ENCODE measurements at places on chromosomes 1 and 21.

DNA sequence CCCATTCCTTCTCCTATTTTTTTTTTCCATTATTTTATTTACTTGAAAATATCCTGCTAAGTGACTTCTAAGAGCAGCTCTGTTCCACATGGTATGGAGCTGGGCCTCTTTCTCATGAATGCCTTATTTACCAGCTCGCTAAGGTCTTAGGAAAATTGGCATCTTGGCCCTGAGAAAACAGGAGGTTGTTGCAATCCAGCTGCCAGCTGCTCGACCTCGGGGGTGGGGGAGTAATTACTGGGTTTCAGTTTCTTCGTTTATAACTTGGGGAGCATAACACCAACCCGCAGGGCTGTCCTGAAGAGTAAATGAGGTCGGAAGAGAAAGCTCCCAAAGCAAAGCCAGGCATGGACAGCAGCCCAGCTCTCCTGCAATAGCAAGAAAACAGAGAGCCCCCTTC is 176.3 kb downstream of the AJAP1 start:
- no peak for DNase-seq

- no peak for DNase-seq
Measured at GRCh38 chr1:195849180-195849579, 759.1 kb downstream of the KCNT2 start.

GRCh38 chr1:34013136-34013535 is 149.3 kb downstream of the HMGB4 start:
- no peak for DNase-seq

GRCh38 chr1:51523931-51524330 is 4.9 kb upstream of the EPS15 start:
- no peak for DNase-seq

DNA sequence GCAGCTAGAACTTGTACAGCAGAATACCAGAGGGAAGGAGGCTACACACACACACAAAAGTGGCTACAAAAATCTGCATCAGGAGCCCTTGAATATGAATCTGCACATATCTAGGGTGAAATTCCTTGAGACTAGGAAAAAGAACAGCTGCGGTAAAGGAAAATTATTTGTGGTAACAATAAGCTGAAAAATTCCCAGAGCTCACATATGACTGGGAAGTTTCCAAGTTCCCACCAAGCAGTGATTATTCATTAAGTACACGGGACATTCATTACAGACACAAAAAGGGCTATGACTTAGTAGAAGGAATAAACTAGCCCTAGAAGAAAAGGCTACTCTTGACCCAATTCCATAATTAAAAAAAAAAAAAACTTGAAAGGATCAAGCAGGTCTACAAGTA is 149.5 kb upstream of the BACE2 start:
- no peak for DNase-seq

GRCh38 chr1:67560580-67561255 is 124.3 kb upstream of the GADD45A start:
- no peak for DNase-seq
